ENCODE measurements at places on chromosomes 2 and 18. TPM values are rescaled to one million over a fixed set of nuclear protein-coding genes. Genes with fewer than 3 reads are reported as not detected.

DNA sequence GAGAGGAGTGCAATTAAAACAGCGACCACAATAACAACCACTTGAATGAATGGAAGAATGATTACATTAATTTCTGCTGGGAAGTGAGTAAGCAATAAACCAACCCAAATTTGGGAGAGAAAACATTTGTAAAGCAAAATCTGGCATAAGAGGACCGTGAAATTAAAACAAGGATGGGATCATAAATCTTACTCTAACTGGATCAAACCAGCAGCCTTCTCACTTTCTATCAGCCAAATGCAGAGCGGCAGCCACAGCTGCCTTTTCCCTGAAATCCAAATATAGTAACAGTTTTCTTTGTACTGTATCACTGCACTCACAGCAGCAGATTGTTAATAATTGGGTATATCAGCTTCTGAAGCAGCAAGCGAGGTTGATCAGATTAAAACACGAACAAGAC, 245.2 kb upstream of the REG3G start:
- DNase-seq, result no peak

DNA sequence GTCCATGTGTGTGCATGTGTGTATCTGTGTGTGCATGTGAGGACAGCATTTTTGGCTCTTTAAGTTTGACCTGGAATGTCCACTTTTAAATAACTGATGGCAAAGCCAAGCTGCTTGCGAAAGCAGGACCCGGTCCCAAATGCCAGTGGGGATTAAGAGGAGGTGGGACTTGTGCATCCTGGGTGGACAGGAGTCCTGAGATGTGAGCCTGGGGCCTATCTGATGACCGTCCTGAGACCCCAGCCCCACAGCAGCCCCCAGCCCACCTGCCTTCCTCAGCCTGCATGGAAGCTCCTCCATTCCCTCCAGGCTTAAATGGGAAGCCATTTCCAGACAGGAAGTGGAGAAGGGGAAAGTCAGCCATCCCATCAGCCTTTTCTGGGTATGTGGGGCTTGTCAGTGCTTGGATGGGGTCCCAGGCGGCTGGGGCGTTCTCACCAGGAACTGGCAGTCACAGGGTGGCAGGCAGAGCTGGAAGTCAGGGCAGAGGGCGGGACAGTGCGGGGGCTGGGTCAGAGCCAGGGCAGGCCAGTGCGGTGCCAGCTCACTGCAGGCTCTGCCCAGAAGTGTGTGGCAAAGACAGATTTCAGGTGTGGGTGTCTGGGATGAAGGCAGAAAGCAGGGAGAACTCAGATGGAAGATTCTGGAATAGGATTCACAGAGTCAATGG, 117.8 kb downstream of the ACKR3 start:
- DNase-seq, result no peak

Gene SCN2A
- 0.16 TPM for total RNA-seq

Gene SERPINB2
- total RNA-seq, result 16.2 TPM

- DNase-seq, result no peak
Observed at GRCh38 chr2:180101846-180102245, 94.7 kb upstream of the CWC22 start.

GRCh38 chr2:127155947-127156346, 49.0 kb upstream of the BIN1 start:
- DNase-seq, result no peak

Gene ATP6V1B1
- 38.2 TPM for total RNA-seq

DNA sequence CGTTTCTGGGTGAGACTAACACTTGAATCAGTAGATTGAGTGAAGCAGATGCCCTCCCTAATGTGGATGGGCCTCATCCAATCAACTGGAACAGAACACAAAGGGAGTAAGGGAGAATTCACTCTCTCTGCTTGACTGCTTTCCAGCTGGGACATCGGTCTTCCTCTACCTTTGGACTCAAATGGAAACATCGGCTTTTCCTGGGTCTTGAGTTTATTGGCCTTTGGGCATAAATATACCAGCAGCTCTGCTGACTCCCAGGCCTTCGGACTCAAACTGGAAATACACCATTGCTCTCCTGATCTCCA, 311.6 kb downstream of the STK39 start:
- DNase-seq, result no peak

DNA sequence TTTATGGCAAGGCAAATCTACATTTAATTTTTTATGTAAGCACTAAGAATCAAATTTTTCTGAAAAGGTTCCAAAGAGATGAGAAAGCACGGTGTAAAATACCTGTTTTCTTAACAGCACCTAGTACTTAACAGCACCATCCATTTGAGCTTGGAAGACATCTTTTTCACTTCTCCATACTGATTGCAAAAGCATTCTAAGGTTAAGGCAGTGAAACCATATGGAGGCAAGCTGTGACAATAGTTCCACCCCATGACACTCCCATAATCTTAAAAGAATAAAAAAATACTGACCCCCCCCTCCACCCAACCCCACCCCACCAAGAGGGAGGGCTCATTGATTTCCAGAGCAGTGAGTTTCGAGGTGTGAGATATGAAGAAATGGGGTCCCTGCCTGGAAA, 60.6 kb downstream of the ZCCHC2 start:
- no peak for DNase-seq

GRCh38 chr2:9657731-9658130, 26.9 kb upstream of the YWHAQ start:
- no peak for DNase-seq

DNA sequence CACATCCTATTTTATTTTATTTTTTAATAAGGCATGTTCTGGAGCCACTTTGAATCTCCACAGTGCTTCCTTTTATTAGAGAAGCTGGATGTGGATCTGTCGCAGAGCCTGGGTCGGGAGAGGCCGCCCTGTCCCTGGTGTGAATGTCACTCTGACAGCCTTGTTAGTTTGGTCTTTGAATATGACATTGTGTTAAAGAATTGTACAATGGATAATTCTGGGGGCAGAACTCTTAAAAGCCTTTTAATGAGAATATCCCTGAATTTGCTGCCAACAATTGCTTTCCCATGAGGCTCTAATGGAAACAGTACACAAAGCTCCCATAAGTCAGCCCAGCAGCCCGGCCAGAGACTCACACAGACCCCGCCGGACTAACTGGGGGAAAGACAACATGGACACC, 82.4 kb downstream of the MTCL1 start:
- no peak for DNase-seq

Gene TNFAIP6
- total RNA-seq, result 2.6 TPM

GRCh38 chr2:191038741-191039140, 24.8 kb upstream of the STAT1 start:
- DNase-seq, result no peak

- DNase-seq, result peak; percentile 91
Observed at GRCh38 chr2:234257859-234258561, 207.5 kb downstream of the SPP2 start.

- DNase-seq, result no peak
Observed at GRCh38 chr2:70679259-70679658, 88.7 kb downstream of the ADD2 start.

Gene METTL4
- 11.3 TPM for total RNA-seq

DNA sequence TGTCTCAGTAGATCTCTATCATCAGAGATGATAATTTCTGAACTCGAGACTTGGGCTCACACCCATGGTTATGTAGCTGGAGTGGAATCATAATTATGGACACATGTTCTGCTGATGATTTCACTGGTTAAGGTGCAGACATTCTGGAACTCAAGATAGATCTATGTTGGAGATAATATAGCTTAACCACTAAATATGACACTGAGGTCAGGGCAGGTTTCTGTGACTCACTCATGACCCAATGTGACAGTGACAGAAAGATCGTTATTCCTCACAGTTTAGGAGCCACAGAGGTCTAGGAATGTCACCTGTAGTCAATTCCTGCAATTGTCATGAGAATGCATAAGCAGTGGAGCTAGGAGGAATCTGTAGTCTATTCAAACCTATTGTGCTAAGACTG, 828.6 kb downstream of the TRIB2 start:
- no peak for DNase-seq

Gene TNP1
- total RNA-seq, result not detected

- DNase-seq, result no peak
Observed at GRCh38 chr2:173652311-173652710, 297.6 kb downstream of the CDCA7 start.

DNA sequence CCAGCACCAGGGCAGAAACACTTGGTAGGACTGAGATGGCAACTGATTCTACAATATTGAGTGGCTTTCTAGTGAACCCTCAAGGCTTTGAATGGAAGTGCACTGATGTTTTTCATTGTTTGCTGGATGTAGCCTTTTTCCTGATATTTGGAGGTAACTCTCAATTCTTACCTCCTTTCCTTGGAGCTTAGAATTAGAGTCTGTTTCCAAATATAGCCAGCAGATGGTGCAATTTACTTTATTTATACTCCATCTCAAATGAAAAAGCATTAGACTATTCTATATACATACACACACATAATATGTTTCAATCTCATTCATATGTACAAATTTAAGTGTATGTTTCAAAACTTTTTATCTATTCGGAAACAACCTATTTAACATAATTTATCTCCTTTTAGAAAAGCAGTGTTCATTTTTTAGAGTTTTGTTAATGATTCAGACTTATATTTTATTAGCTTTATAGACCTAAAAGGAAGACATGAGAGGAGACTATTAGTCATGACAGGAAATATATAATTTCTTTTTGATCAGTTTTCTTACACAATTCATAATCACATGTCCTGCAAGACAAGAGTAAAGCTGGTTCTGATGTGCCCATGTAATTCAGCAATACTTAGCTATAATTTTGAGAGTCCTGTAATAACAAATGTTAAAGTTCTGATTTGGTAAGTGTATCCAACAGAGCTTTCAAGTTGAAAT, 124.8 kb downstream of the NUP35 start:
- DNase-seq, result no peak

DNA sequence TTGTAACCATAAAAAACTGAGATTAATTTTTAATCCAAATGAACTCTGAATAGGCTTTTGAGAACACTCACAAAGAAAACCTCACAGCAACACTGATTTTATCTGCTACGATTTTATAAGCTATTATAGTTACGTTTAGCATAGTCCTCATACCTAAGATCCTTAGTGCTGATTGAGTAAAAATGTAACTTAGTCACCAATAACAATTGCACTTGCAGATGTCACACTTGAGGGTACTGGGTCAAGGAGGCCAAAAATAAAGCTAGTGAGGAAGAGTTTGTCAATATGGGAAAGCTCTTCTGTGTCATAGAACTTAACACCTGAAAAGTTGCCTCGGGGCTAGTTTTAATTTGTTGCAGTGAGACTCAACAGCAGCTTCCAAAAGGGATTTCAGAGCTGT, 706.5 kb upstream of the FAM98A start:
- DNase-seq, result no peak

GRCh38 chr2:109432421-109432820, 181.3 kb downstream of the SEPTIN10 start:
- DNase-seq, result no peak

- DNase-seq, result peak; percentile 49
Observed at GRCh38 chr2:233084488-233084887, 24.3 kb downstream of the INPP5D start.

DNA sequence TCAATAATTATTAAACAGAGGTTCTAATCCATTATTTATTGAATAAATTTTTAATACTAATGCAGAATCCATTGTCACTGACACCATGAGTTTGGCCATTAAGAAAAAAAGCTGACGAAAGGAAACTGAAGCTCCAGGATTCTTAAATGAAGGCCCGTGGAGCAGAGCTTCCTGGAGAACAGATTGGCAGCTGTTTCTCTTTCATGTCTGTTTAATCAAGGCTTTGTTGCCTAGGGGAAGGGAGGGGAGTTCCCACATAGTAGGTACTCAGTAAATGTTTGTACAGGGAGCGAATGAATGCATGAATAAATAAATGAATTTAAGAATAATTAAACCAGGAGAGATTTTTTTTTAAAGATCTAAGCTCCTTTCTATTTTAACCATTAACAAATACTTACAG, 315.1 kb upstream of the KLHL29 start:
- no peak for DNase-seq

Gene OR6B2
- not detected for total RNA-seq

Gene CRYGD
- total RNA-seq, result not detected

GRCh38 chr2:46829231-46829995, 86.2 kb downstream of the MCFD2 start:
- no peak for DNase-seq

DNA sequence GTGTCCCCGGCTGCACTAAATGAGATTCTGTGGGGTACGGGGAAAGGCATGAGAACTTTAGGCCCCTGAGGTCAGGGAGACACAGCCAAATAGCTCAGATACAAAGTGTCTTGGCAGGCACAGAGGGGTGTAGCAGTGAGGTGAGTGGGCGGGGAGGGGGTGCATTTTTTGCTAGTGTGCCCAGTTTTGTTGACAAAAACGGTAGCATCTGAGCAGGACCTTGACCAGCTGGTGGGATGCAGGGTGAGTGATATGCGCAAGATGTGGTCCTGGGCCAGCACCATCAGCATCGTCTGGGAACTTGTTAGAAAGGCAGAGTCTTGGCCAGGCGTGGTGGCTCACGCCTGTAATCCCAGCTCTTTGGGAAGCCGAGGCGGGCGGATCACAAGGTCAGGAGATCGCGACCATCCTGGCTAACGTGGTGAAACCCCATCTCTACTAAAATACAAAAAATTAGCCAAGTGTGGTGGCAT, 127.3 kb upstream of the LGALSL start:
- no peak for DNase-seq

DNA sequence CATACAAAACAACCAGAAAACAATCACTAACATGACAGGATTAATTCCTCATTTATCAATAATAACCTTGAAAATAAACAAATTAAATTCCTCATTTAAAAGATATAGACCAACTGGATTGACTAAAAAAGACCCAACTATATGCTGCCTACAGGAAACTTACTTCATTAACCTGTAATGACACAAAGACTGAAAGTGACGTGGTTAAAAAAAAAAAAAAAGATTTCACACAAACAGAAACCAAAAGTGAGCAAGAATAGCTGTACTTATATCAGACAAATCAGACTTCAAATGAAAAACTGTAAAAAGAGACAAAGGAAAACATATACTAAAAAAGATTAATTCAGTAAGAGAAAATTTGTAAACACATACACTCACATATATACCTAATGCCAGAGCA, 201.2 kb downstream of the CCDC178 start:
- no peak for DNase-seq

GRCh38 chr2:9178904-9179571, 27.6 kb upstream of the ASAP2 start:
- DNase-seq, result peak; percentile 50

Gene RAPGEF4
- 7.7 TPM for total RNA-seq

Gene ABCB11
- 18.4 TPM for total RNA-seq

DNA sequence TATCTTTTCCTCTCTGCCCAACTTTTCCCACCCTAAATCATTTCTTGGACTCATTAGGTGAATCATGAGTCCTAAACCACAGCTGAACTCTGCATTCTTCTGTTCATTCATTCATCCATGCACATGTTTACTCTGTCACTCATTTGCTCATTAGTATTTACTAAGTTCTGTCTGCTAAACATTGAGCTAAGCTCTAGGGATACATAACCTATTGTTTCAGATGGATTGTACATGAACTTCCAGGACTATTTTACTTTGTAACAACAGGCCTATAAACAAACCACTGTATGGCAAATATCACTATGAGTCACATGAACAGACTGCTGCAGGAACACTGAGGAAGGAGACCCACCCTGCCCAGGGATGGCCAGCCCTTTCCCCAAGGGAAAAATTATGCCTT, 14.6 kb upstream of the DYNC2LI1 start:
- no peak for DNase-seq

Gene SKOR2
- not detected for total RNA-seq

GRCh38 chr2:143436951-143437350, 307.7 kb downstream of the ARHGAP15 start:
- no peak for DNase-seq

Data from breast epithelium (tissue), 4 donors.